CMK (cell line): ENCODE measurements at places on chromosomes 16 and 17.

- no peak for DNase-seq
These were observed 60.6 kb downstream of the C17orf67 start for GRCh38 chr17:56773124-56773523.

GRCh38 chr17:80936723-80937122, 54.9 kb upstream of the CHMP6 start:
- no peak for DNase-seq

DNA sequence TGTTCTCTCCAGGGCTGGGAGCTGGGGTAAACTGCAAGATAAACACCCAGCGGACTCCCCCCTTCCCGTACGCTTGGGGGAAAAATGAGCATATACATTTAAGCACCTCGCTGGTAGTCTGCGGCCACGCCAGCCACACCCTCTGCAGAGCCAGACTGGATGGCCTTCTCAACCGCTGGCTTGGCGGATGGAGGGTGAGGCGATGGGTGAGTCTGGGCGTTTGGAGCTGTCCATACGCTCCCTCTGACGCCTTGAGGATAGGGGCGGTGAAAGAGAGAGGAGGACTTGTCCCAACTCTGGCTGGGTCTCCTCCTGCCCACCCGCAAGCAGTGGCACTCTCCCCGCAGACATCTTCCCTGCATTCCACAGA, 1.0 kb downstream of the ITGA3 start:
- DNase-seq = no peak

DNA sequence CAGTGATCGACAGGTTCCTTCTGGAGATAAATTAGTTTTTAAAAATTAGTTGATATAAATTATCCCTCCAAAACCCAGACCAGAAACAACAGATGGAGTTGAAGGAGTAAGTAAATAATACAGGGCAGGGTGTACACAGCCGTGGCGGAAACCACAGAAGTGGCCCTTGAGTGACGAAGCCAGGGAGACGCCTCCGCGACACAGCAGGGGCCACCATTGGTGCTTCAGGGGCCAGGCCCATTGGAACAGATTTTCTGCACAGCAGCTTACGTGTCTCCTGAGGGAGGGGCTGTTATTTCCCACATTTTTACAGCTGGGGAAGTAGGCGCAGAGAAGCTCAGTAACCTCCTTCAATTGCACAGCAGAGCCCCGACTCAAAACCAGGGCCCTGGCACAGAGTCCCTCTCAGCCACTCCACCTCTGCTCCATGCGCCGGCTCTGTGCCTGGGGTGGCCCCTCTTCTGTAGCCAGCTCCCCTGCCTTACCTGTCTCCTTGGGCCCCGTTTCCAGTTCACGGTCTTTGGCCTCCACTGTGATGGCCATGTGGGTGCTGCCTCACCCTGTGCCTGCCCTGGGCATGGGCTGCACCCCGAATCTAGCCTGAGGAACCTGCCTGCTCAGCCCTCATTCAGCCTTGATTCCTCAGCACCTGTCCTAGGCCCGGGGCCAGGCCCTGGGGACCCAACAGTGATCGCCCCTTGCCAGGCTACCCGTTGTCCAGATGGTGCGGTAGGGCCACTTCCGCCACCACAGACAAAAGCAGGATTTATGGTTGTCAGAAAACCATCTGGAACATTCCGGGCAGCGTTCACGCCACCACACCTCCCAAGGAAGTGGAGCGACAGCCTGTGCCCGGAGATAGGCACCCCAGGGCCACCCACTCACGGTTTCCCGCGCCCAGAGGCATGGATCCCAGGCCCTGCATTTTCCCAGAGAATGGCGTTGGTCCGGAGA, 128.5 kb upstream of the GSE1 start:
- no peak for DNase-seq

DNA sequence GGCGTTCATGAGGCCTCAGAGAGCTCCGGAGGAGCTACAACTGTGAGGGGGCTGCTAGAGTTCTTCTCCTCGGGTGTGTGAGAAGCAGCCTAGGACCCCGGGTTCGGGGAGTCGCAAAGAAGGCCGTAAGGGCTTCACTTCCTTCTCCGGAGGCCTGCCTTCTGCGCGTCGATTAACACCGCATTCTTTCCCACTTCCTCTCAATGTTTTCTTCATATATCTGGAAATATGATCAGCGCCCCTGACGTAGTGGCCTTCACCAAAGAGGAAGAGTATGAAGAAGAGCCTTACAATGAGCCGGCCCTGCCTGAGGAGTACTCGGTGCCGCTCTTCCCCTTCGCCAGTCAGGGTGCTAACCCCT, 449 bp downstream of the SMCR8 start:
- DNase-seq = peak; percentile 30
